ENCODE measurements at places on chromosomes 4 and X.

DNA sequence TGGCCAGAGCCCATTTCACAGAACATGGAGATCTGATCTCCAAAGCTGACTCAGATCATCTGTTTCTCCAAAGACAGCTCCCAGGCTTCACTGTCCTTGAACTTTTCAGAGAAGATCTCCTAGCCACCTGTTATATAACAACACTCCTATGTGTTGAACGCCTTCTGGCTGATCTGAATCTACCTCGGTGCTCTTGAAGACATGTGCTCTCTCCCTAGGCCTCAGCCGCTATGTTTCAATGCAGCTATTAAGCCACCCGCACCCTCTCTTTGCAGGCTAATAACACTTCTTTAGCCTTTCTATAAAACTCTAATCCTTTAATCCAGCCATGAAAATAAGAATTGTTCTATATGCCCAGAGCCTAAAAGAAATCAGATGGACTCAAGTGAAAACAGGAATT is 34.9 kb downstream of the SEL1L3 start:
- no peak for DNase-seq

DNA sequence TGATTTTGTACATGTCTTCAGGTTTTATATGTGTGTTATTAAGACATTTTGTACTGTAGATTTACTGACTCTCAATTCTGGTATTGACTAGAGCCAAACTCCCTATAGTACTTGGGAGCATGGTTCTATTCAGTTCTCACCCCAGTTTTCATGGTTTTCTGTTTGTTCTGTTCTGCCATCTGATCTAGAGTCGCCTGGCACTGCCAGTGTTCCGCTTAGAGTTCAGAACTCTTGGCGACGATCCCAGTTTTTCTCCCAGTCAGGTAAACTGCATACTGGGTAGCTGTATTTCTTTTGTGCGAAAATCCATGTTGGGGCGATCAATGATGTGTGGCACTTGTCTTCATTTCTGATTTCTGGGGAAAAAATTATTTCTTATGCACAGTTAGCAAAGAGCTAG is 78.0 kb downstream of the PHOX2B start:
- no peak for DNase-seq

DNA sequence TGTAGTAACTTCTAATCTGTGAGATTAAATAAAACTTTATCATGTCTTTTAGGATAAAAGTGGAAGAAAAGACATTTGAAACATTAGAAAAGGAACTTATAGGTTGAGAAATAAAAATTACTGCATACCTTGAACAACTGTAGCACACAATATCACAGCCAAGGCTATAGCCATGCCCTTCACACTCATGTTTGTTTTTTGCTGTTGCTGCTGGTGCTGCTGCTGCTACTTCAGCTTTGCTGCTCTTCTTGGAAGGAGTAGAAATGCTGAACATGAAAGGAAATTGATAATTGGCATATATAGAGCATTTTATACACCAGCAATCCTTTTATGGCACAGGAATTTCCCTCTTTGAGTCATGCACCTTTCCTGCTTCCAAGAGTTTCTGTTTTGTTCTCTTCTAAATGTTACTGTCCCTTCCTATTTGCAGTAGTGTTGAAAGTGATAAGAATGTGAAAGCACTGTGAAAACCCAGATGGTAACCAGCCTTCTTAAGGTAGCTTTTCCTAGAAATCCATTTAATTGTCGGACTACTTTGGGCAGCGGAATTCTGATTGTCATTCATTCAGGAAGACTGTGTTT is at the start of gene CXCL11:
Gene CXCL11, minus strand, starts transcription at position 272 of the 582 bp plus-strand sequence. Its CDS starts 83 bp downstream, at position 189.
- no peak for DNase-seq

DNA sequence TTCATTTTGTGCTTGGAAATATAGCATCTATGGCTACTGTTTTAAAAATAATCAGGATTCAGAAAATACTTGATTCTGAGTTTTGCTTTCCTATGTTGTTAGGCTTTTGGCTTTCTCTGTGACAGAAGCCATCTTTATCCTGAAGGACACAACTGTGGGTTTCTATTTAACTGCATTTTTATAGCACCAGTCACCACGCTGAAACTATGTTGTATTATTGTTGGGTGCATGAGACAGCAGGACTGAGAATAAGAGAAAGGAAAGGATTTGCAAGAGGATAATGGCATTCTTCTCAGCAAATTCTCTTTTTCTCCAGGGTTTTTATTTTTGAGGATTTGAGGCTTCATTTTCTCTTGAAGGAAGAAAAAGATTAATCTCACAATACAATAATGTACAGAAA is 10.1 kb upstream of the NEUROG2 start:
- no peak for DNase-seq

DNA sequence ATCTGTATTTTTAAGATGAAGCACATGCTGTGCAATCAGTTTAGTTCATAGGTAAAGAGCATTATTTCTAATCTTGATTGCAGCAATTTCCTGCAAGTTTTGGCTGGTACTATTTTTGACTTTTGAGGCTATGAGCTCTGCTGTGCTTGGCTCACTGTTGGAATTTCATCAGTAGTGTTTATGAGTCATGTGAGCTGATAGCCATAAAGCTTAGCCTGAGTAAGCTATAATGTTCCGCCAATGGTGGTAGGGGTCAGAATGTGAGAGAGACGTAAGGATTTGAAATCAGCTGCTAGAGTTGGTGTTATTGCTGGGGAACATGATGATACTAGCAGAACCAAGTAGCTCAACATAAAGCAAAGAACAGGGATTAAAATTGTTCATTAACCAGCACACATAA is 590.9 kb upstream of the GNPDA2 start:
- DNase-seq = no peak

- DNase-seq = no peak
Observed at GRCh38 chr4:61583696-61584095, 383.6 kb downstream of the ADGRL3 start.

DNA sequence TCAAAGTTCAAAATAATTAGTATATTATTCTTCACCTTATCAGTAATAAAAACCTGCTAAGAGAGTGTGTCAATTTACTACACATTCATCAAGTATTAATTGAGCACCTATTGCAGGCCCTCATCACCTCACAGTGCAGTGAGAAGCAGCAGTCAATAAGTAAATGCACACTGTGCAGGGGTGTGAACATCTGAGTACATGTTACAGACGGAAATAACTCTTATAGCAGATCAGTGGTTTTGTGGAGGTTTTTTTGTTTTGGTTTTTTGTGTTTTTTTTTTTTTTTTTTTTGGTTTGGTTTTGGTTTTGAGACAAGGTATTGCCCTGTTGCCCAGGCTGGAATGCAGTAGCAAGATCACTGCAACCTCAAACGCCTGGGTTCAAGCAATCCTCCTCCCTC is 20.3 kb downstream of the KLF3 start:
- no peak for DNase-seq

DNA sequence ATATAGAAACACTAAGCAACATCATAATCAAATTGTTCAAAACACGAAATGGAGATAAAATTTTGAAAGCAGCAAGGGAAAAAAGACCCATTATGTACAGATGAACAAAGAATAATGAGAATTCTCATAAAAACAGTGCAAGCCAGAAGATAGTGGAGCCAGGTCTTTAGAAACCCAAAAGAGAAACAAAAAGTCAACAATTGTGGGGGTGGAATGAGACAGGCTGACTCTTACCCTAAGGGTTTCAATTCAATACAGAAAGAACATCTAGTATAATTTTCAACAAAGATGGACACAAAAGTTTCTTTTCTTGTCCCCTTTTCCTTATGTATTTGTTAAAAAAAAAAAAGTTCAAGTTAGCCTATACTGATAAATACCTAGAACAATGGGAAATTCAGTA is 34.0 kb upstream of the MAGEB2 start:
- no peak for DNase-seq

DNA sequence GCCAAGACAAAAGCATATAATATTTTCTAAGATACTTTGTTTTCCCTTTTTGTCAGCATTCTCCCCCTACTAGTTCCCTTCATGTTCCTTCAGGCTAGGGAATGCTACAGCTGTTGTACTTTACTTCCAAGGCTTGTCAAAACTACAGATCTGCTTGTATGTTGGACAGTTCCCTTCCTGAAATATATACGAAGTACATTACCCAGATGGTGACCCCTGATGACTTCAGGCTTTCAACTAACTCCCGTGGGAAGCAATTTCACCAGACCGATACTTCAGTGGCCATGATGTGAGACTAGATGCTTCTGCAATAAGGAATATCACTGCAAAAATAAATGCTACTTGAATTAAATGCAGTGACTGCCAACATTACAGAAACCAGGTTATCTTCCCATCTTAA is 332.8 kb downstream of the SH2D1A start:
- no peak for DNase-seq

DNA sequence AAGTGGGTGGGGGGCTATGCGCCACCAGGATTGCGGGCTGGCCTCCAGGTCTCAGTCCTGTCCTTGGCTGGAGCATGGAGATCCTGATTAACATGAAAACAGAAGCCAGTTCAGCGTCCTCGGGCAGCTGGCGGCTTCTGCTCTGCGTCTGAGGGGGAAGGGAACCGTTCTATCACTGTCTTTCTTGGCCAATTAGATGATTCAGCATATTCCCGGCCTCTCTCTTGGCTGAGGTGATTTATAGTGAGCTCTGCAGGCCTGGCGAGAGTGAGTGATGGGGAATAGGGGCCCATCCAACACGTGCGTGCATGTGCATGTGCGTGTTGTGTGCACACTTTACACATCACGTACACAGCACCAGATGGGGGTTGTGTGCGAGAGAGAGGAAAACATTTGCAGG is 145.8 kb upstream of the ATP6AP2 start:
- DNase-seq = no peak

DNA sequence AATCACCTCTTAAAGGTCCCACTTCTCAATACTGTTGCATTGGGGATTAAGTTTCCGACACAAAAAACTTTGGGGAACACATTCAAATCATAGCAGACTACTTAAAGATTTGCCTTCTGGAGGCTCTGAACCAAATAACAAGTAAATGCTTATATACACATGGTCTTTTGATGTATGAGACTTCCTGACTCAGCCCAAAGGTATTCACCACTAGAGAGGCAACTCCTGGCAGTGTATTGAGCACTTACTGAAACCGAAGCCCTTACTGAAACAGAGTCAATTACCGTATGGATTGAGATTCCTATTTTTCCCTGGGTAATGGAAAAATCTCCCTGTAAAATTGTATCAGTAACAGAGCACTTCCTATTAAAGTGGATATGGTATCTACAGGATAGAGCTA is 45.4 kb downstream of the ZCCHC13 start:
- no peak for DNase-seq

GRCh38 chr4:173704201-173704600 is 174.2 kb upstream of the HAND2 start:
- no peak for DNase-seq

- no peak for DNase-seq
Observed at GRCh38 chr4:184356366-184356765, 118.0 kb downstream of the IRF2 start.

- DNase-seq = no peak
Observed at GRCh38 chr4:186021461-186022167, 47.3 kb upstream of the TLR3 start.

- no peak for DNase-seq
Observed at GRCh38 chr4:35189988-35190613, 1054.2 kb downstream of the ARAP2 start.

GRCh38 chr4:1975391-1975801 is 33.4 kb downstream of the NELFA start:
- DNase-seq = peak; percentile 68

- no peak for DNase-seq
Observed at GRCh38 chr4:185311113-185311888, 84.4 kb downstream of the LRP2BP start.

- DNase-seq = no peak
Observed at GRCh38 chrX:124280294-124280902, 52.1 kb upstream of the TEX13D start.

All from lower leg skin (tissue), 4 donors.